ENCODE measurements at places on chromosomes 7 and 10.

DNA sequence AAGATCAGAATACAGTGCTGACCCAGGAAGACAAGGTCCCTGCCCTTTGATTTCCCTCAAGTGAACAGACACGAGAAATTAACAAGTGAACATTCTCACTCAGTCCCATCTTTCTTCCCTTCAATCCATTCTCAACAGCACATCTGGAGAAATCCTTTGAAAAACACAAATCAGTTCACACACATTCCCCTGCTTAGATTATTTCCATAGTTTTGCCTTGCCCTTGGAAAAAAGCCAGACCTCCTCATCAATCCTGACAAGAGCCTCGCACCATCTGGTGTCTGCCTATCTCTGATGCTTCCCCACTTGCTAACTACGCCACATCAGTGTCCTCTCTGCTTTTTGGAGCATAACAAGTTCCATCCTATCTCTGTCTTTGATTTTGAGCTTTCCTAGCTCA, 94.4 kb upstream of the KIAA1217 start:
- DNase-seq = no peak

GRCh38 chr10:48271047-48271730, 3.3 kb downstream of the FRMPD2 start:
- no peak for DNase-seq

GRCh38 chr10:131464789-131465188, 153.3 kb upstream of the TCERG1L start:
- no peak for DNase-seq

- no peak for DNase-seq
Observed at GRCh38 chr10:118339111-118339510, 3.0 kb downstream of the FAM204A start.

DNA sequence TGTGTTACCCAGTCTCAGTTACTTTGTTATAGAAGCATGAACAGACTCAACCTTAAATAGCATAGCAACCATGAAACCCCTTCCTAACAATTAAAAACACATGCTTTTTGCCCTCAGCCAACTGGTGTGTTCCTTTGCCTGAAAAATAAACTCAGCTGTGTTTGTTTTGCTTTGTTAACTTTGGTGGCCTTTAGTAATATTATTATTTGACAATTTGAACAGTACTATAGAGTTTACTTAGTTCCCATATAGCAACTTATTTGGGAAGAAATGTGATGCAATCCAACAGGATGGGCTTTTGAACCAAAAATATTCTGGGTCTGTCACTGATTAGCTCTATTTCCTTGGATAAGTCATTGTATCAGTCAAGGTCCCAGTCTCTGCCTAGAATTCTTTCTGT, 22.5 kb upstream of the MKLN1 start:
- DNase-seq = no peak

DNA sequence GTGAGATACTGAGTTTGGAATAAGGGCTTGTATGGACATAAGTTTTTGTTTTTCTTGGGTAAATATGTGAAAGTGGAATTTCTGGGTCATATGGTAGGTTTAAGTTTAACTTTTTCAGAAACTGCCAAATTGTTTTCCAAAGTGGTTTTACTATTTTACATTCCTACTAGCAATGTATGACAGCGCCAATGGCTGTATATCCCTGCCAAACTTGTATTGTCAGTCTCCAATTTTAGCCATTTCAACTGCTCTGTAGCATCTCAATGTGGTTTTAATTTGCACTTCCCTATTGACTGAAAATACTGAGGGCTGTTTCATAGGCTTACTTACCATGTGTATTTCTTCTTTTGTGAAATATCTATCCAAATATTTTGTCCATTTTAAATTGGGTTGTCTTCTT, 90.5 kb upstream of the ZNF32 start:
- no peak for DNase-seq

DNA sequence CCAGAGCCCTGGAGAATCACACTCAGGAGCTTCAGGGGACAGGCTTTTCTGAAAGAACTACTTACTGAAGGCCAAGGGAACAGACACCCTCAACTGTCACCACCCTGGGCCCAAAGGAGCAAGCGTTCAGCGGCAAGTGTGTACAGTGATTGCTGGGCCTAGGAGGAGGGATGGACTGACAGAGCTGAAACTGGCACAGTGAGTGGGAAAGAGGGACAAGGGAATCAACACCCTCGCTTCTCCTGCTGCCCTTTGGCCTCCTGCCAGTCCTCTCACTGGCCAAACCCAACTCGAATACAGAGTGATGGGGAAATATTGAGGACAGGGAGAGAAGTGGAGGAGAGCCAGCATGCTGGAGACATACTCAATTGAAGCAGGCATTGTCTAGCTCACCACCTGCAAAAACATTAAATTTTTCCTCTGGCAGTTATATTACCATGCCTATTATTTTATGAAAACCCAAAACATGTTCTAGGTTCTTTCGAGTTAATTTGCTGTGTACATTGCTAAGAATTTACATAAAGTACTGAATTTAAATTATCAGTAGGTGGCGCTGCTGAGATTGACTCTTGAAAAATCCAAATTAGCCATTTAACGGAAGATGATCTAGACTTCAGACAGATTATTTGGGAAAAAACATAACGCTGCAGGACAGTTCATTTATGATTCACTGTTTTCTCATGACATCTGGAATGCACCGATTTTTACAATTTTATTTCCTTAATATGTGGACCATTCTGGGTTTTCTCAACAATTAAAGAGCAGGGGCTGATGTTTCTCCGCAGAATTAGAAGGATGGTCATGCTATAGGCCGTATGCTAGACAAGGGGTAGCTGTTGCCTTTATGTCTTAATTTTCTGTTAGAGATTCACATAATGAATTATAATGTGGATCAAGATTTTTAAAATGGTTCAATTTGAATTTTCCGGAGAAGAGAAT, 14.7 kb upstream of the TMEM236 start:
- DNase-seq = peak; percentile 59

DNA sequence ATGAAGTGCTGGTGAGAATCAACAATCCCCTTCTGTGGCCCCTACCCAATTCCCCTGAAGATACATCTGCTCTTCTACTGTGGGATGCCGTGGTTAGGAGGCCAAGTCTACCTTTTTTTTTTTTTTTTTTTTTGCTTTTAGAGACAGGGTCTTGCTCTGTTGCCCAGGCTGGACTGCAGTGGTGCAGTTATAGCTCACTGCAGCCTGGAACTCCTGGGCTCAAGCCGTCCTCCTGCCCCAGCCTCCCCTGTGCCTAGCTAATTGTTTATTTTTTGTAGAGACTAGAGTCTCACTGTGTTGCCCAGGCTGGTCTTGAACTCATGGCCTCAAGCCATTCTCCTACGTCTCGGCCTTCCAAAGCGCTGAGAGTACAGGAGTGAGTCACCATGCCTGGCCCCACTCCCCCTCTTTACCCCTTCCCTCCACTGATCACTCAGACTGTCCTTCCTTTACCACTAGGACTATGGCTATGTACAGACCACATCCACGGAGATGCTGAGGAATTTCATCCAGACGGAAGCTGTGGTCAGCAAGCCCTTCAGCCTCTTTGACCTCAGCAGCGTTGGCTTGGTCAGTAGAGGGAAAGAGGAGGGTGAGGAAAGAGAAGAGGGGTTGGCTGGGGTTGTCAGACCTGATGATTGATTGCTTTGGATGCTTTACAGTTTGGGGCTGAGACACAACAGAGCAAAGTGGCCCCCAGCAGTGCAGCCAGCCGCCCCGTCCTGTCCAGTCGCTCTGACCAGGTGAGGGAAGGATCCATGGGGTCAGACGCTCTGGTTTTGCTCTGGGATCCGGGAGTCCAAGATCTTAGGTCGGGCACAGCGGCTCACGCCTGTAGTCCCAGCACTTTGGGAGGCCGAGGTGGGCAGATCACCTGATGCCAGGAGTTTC, 1.8 kb downstream of the AP4M1 start:
- DNase-seq = no peak

DNA sequence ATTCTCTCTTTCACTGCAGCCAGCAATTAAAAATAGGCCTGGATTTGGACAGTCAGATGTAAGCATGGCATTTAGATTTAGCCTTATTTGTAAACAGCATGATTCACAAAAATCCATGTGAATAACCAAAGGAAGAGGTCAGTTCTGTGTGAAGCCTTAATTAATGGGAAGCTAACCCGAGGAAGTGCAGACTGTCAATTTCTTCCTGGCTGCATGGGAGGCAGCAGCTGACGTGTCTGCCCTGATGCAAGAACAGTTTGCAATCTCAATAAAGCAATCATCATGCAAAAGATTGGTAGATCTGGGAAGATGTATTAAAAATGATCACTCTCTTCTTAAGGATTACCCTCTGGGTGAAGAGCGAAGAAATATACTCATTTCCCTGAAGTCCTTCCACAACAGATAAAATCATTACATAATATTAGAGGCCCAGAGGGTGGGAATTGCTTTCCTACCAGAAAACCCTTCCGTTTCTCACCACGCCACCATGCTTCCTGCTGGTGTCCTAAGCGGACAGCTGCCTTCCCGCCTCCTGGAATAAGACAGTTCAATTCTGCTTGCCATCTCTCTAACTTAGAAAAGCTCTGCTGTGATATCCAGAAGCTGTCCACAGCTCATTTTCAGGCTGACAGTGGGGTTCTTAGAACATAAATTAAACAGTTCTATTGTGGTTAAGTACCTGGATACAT, 526.7 kb upstream of the NRP1 start:
- no peak for DNase-seq

- no peak for DNase-seq
Observed at GRCh38 chr7:47875998-47876744, 72.1 kb downstream of the PKD1L1 start.

- peak; percentile 67 for DNase-seq
Observed at GRCh38 chr7:26369593-26369992, 77.9 kb downstream of the SNX10 start.

- no peak for DNase-seq
Observed at GRCh38 chr10:85319826-85320225, 991.4 kb downstream of the CCSER2 start.

DNA sequence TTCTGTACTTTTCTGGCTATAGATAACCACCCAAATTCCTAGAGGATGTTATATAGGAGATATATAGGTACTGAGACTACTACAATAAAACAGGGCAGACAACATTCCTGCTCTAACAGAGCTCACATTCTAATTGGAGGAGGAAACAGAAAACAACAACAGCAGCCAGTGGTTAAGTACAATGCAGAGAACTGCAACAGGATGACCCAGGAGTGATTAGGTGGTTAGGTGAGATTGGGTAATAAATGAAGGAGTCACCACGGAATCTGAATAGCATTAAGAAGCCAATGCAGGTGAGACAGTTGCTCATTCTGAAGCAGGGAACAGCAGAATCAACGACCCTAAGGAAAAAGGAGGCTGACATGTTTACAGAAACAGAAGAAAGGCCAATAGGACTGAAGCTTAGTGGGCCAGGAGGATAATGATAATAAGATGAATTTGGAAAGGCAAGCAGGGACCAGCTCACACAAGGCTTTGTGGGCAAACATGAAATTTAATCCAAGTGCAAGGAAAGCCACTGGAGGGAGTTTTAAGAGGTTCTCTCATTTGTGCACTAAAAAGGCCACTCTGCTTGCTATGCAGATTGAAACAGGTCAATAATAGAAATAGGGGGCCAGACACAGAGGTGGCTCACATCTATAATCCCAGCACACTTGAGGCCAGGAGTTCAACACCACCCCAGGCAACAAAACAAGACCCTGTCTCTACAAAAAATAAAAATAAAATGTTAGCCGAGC, 16.9 kb upstream of the REEP3 start:
- DNase-seq = no peak

DNA sequence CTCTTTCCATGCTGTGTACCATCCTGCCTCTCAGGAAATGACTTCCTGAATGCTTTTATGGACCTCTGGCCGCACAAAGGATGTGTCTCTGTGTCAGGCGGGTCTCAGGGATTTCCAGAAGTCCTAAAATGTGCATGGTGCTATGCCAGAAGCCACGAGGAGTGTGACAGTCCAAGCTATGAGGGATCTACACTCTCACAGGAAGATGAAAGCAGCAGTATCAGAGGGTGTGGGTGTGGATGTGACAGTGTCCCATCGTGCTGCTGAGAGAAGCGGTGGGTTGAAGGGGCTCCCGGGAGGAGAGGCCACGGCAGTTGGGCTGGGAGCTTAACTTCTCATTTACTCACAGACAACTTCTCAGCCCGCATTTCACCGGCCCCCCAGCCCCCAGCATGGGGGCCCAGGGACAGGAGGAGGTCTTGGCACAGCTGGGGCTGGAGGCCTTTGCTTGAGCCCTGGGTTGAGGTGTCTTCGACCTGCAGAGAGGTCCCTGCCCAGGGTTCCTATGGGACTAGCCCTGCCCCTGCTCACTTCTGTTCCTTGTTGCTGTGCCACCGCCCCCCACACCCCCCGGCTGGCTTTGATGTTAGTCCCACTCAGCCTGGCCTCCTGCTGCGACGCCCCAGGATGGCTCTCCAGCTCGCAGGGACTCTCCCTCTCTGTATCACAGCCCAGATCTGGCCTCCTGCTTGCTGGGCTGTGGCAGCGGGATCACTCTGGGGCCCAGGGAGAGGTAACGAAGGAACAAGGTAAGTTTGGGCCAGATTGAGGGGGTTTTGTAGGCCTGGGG, 30.8 kb upstream of the EMX2 start:
- no peak for DNase-seq

GRCh38 chr7:157851501-157852067, 514.8 kb downstream of the DNAJB6 start:
- DNase-seq = peak; percentile 62

GRCh38 chr7:51186531-51186930, 130.1 kb downstream of the COBL start:
- no peak for DNase-seq

DNA sequence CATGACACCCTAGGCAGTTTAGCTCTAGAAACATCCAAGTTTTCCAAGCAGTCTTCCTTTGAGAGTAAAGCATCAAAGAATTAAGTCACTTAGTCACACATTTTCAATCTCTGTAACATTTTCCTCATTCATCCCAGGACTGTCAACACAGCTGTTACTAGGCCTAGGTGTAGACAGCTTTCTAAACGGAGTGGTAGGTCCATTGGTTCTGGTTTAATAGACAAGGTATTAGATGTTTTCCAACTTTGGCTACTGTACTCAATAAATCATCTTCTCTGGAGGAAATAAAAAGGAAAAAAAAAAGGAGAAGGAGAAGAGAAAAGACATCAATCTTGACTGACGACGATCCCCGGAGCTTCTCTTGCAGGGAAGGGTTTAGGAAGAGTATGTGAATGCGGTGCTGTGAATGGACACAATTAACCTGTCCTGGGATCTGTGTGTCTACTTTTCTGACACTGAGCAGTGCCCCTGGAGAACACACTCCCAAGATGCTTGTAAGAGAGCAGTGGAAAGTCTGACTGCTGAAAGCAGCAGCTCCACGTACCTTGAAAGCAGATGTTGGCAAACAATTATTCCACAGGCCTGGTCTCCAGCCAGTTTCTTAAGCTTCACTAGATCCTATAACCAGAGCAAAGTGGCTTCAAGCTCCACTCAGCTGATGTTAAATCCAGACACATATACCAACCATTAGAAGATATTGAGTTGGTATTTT, 59.1 kb downstream of the CXCL12 start:
- DNase-seq = no peak

DNA sequence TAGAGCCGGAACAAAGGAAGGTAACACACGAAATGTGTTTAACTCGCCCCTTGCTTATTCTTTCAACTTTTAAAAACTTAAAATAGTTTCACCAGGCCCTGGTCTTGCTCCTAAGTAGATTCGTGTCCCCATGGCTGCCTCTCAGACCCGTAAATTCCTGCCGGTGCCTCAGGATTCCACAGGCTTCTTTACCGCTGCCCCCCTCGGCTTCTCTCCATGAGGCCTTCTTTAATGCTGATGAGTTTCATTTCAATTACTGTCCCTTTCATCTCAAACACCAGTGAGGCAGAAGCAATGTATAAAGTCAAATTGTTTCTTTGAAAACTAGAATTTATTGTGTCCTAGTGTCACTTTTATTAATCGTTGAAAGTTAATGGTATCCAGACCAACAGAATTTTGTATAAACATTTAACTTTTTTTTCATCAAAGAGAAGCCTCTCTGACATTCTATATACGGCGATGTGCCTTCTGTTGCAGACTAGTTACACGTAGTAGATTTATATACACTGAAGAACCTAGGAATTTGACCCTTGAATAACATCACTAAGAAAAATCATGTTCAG, 225.2 kb downstream of the C7orf25 start:
- no peak for DNase-seq
